ENCODE measurements at places on chromosomes 7 and 10. TPM values are rescaled to one million over a fixed set of nuclear protein-coding genes. Genes with fewer than 3 reads are reported as not detected.
A peak's percentile ranks its signal among the peaks of the same experiment; 100 is the strongest.

AKR1B15 gene
- not detected for polyA plus RNA-seq

- DNase-seq, result no peak
Observed at GRCh38 chr10:3131098-3131497, 41.5 kb downstream of the PITRM1 start.

DNA sequence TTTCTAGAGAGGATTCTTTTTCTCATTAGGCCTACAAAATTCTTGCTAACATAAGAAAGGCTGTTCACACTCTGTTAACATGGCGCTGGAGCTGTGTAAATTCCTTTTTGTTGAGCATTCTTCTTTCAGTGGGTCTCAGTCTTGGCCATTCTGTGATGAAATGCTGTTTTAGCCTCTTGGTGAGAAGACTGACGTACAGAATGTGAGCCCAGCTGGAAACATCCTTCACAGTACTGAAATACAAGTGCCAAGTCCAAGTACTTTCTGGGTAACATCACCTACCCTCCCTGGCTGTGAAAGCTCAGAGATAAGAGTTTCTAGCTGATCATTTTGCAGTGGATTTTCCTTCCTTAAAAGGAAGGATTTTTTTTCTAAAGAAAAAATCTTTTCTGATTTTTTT, 231.8 kb downstream of the AHR start:
- DNase-seq, result no peak

DNA sequence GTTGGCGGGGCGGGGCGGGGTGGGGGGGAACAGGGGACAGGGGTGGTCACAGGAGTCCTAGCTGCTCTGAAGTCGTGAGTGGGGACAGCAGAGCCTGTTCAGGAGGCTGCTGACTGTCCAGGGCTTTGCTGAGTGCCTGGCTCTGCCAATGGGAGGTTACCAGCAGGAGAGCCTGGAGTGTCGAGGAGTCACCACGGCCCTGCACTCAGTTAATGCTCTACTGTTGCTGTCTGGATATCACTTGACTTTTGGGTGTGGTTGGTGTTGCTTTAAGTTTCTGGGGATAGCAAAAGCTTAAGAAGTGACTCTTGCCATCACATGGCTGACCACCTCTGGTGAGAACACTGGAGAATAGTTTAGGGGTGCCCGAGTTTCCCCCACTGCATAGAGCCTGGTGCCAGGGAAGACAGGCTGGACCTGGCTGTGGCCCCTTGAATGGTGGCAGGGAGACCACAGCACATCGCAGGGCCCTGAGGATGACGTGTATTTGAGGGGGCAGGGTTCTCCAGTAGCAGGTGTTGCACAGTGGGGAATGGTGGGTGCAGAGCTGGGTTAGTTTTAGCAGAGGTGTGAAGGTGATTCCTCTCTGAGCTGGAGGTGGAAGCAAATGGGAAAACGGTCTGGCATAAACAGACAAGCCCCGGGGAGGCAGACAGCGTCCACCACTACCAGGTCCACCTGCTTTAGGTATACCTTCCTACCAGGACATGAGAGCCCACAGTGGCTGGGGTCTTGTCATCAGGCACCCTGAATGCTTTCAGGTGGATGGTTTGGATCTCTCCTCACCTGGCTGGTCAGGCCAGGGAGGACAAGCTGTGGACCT, 54.2 kb upstream of the CAMK2B start:
- no peak for DNase-seq

GRCh38 chr7:87219545-87220025, at the start of gene TMEM243:
Gene TMEM243 (minus strand): TSS chr7:87219732. CDS start chr7:87219503, 229 bp downstream.
- DNase-seq, result peak; percentile 31

GRCh38 chr10:115937768-115938056, 335.3 kb downstream of the GFRA1 start:
- no peak for DNase-seq

All from HepG2 (cell line).